ENCODE measurements at places on chromosomes 3 and 15.

DNA sequence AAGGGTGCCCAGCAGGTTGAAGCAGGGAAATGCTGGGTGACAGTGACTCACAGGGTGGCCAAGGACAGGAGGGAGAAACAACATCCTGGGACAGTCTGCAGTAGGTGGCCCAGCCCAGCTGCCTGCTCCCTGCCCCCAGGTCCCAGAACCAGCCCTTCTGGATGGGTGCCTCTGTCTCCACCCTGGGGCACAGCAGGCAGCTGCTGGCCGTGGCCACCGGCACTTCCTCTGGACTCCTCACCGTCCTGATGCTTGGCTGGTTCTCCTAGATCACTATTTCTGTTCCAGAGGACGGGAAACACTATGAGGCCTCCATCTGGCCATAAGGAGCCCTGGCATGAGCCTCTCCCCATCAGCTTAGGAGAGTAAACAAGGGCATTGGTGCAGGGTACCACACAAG, 258.9 kb downstream of the XXYLT1 start:
- no peak for DNase-seq

GRCh38 chr15:44659056-44659455, 4.4 kb downstream of the SPG11 start:
- DNase-seq, result no peak

- peak; percentile 55 for DNase-seq
Observed at GRCh38 chr3:177284383-177284881, 87.2 kb upstream of the TBL1XR1 start.

DNA sequence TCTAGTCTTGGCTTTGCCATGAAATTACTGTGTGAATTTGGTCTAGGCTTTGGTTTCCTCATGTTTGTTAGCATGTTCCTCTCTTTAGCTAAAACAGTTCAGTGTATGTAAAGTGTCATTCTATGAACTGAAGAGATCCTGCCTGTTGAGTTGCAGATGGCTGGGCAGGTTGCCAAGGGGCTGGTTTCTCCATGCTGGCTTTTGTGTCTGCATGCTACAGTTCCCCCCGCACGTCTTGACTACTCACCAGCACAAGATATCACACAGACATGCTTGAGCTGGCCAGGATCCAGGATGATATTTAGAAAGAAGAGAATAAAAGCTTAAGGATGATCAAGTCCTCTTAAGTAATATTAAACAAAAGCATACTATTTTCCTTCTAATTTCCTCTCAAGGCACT, 90.2 kb downstream of the CERS3 start:
- DNase-seq, result peak; percentile 58

- DNase-seq, result peak; percentile 9
Observed at GRCh38 chr3:21913791-21914190, 162.8 kb upstream of the ZNF385D start.

DNA sequence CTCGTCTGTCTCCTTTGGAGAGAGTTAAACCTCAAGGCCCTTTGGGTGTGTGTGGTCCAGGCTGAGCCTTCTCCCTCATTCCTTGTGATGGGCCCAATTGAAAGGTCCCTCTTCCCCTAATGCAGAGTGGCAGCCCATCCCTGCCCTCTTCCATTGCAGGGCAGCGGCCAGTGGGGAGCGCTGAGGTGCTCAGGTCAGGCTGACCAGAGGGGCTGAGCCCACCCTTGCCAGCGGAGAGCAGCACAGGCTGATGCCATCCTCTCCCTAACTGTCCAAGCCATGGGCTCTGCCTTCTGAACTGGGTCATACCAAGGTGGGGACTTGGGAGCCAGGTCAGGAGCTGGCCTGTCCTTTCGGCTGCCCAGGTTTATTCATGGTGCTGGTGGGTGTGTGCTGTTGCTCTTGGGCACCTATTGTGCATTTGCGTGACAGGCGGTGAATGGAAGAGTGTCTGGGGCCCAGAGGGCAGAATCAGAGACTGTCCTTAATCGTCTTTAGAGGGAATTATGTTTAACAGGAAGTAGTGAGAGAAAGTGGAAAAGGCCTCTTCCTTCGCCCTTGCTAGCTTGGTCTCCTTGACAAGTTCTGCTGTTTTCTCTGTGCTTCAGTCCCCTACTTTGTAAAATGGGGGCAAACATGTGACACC, 96.9 kb downstream of the VGLL4 start:
- no peak for DNase-seq

DNA sequence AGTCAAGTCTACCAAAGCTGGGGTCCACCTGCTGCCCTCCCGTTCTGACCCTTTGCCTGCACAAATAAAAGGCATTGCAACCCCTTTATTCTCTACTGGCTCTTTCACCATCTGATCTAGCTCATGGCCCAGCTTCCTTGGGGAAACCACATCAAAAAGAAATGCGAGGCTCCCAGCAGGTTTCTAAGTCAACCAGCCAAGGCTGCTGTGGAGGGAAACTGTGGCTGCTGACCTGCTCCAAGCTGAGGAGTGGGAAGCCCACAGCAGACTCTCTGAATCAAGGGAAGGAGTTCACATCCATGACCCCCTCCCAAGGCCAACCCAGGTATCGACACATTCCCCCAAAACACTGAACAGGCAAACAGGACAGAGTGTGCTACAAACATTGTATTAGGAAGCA, 25.2 kb upstream of the SLCO2A1 start:
- DNase-seq, result no peak

GRCh38 chr3:52890735-52891134, 6.6 kb downstream of the STIMATE start:
- no peak for DNase-seq

- DNase-seq, result no peak
Observed at GRCh38 chr15:37045859-37046740, 54.2 kb downstream of the MEIS2 start.

DNA sequence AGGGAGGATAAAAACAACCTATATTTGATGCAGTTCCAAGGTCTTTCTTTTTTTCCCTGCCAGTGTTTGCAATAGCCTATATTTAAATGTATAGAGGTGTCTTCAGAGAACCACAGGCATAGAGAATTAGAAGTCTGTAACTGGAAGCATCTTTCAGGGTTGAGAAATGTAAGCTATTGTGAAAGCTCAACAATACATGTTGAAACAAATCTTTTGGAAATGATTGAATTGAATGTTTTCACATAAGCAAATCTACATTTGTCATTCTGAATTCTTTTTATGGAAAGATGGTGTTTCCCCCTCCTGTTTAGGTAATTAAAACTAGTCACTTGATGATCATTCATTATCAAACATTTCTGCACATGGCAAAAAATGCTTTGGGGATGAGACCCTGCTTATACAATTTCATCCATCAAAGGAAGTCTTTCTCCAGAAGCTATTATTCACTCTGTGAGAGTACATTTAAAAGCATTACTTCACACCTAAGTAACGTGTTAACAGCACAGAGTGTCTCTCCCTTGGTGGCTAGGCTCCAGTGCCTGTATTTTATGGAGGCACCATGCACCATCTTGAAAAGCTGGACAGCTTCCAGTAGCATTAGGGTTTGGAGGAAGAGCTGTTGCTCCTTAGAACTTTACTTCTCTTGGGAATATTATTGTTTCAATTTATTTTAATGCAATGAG, 406.2 kb downstream of the LSAMP start:
- DNase-seq, result no peak

GRCh38 chr3:43379343-43379742, 93.0 kb downstream of the SNRK start:
- DNase-seq, result no peak

GRCh38 chr3:11331101-11331500, 58.9 kb downstream of the ATG7 start:
- DNase-seq, result no peak

DNA sequence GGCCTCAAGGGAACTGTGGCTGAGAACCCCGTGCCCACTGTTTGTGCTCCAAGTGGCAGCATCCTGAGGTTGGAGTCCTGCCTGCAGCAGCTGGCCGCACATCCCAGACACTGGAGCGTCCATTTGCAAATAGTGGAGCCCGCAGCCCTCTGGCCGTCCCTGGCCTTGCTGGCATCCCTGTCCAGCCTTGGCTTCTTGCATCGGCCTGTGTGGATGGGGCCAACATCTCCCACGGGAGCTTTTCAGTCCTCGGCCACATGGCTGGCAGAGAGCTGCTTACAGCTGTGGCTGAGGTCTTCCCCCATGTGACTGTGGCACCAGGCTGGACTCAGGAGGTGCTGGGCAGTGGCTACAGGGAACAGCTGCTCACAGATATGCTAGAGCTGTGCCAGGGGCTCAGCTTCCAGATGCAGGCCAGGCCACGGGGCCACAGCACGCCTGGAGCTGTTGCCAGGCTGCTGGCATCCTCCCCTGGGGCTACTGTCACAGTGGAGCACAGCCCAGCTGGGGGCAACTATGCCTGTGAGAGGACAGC, 71.2 kb downstream of the FAM43A start:
- peak; percentile 53 for DNase-seq

DNA sequence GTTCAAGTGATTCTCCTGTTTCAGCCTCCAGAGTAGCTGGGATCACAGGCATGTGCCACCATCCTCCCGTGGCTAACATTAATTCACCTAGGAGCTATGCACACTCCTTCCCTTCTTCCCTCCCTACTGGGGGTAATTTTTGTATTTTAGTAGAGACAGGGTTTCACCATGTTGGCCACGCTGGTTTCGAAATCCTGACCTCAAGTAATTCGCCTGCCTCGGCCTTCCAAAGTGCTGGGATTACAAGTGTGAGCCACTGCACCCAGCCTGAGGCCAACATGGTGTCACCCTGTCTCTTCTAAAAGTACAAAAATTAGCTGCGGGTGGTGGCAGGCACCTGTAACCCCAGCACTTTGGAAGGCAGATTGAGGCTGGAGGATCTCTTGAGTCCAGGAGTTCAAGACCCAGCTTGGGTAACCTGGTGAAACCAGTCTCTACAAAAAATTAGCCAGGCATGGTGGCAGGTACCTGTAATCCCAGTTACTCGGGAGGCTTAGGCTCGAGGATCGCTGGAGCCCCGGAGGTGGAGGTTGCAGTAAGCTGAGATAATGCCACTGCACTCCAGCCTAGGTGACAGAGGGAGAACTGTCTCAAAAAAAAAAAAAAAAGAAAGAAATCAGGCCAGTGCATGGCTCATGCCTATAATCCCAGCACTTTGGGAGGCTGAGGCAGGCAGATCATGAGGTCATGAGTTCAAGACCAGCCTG, 6.1 kb downstream of the RNU5B-1 start:
- no peak for DNase-seq

DNA sequence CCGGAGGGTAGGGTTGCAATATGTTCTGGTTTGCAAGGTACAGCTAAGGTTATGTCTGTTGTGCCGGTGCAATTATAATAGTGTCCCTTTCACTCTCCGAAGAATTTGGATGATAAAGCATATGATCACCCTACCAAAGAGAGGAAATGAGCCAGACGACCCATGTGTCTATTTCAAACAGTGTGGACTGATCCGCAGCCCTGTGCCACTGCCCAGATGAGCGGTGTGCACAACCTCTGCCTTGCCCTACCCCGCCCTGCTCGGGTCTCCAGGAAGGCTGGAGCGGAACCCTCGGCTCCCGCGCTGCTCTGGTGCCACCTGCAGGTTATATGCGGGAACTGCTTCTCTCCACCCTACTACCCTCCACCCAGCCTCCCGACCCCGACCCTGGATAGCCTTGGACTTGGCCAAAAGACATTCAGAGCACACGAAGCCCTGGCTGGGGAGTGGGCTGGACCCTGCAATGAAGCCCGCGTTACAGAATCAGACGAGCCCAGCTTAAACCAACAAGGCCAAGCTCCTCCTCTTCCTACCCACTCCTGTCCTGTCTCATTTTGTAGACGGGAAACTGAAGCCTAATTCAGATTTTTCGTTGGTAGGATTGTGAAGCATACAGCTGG, 68.4 kb upstream of the CHRNB4 start:
- peak; percentile 69 for DNase-seq

DNA sequence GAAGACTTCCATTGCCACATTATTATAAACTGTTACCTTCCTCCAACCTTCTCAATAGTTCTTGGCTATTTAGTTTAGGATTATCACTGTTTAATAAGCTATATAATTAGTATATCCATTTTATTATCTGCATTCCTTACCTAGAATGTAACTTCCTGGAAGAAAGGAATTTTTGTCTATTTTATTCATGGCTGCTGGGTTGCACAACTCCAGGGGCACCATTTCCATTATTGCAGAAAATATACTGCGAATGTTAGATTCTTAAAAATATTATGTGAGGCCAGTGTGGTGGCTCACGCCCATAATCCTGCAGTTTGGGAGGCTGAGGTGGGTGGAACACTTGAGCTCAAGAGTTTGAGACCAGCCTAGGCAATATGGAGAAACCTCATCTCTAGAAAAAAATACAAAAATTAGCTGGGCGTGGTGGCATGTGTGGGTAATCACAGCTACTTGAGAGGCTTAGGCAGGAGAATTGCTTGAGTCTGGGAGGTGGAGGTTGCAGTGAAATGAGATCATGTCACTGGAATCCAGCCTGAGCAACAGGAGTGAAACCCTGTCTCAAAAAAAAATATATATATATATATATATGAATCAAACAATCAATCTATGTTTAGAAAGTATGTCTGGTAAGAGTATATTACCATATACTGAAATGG, 19.9 kb downstream of the CLDN1 start:
- no peak for DNase-seq

DNA sequence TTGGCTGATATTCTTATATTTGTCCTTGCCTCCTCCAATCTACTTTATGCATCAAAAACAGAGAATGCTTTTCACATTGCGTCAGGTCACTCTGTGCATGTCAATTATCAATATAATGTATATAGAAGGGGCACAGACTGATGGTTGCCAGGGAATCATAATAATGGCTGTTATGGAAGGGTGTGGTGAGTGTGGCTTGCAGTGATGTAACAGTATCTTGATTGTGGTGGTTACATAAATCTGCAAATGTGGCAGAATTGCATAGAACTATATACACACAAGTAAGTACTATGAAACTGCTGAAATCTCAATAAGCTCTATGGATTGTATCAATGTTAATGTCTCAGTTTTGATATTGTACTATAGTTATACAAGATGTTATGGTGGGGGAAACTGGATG, 228.6 kb downstream of the TJP1 start:
- no peak for DNase-seq

- no peak for DNase-seq
Observed at GRCh38 chr3:155889952-155890351, 19.5 kb downstream of the GMPS start.

DNA sequence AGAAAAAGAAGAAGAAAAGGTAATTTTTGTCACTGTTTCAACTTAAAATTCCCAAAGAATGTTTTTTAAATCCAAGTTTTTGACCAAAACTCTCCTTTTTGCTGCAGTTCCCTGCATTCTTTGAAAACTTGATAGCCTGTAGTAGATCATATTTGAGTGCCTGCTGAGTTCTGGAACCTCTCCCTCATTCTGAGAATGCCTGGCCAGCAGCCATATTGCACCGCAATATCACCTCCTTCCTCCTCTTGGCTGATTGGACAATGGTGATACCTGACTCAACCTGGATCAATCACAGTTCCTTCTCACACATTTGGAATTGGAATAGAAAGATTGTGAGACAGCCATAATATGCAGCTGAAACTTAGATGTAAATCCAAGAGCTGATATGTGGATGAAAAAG, 97.6 kb upstream of the GAP43 start:
- peak; percentile 12 for DNase-seq

GRCh38 chr15:27936164-27936563, 163.0 kb downstream of the OCA2 start:
- no peak for DNase-seq

Data from MG63 (cell line).